Activated CD4-positive, alpha-beta T cell treated with anti-CD3 and anti-CD28 coated beads, Interleukin-2, amount 50 U/mL, for 4 hours (primary cell): ENCODE measurements at places on chromosomes 16 and 17.

- DNase-seq, result no peak
Observed at GRCh38 chr17:56203430-56203829, 50.2 kb downstream of the ANKFN1 start.

- DNase-seq, result no peak
Observed at GRCh38 chr16:11603331-11603750, 16.6 kb upstream of the LITAF start.

DNA sequence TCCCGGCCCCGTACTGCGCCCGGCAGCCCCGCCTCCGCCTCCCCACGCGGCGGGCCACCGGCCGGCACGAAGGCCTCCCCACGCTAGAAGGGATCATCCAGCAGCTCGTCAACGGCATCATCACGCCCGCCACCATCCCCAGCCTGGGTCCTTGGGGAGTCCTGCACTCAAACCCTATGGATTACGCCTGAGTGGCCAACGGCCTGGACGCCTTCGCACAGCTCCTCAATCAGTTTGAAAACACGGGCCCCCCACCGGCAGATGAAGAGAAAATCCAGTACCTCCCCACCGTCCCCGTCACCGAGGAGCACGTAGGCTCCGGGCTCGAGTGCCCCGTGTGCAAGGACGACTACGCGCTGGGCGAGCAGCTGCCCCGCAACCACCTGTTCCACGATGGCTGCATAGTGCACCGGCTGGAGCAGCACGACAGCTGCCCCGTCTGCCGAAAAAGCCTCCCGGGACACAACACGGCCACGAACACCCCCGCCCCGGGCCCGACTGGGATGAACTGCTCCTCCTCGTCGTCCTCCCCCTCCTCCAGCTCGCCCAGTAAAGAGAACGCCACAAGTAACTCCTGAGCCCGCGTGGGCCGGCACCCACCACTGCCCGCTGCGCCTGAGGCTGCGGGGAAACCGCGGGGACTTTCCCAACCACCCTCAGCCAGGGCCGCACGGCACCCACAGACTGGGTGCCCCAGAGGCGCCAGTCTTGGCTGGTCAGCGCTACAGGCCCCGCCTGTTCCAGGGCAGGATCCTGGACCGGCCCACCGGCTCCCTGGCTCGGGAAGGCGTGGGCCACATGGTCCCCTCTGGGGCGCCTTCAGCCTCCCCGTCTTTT, 39.0 kb upstream of the AKAP1 start:
- peak; percentile 8 for DNase-seq

DNA sequence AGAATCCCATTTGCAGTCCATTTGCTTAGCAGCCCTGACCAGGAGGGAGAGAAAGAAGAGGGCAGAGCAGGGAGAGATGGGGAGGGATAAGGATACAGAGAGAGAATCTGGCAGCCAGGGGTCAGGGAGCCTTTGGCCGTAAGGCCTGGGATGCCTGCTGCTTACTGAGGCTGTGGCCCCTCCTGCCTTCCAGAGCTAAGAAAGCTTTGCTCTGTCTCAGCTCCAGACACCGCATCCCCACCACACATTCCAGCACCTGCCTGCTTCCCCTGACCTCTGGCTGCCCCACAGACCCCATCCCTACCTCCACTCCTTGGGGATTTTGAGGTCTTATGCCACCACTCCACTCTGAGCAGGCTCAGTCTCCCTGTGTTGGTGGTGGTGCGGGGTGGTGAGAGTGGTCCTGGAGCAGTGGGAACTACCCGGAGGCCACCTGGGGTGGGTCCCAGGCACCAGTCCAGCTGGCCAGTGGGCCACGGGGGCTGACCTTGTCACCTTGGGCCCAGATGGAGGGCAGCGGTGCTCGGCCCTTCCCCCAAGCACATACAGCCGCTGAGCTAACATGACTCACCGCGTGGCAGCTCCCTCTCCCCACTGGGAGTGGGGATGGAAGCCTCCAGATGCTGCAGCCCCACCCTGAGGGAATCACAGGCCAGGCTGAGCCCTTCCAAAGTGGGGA, 58.3 kb downstream of the RAI1 start:
- DNase-seq, result no peak

DNA sequence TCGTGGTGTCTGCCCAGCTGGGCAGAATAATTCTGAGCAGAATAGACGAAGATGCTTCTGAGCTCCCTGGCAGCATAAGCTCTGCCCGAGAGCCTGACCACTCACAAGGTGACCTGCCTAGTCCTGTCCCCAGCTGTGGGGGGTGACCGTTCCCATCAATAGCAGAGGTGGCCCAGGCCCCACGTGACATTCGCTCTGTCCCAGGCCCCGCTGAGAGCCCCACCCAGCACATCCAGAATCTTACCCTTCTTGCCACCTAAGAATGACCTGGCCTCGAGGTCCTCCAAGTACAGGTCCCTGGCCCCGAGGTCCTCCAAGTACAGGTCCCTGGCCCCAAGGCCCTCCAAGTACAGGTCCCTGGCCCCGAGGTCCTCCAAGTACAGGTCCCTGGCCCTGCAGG, 695 bp upstream of the TMEM204 start:
- no peak for DNase-seq

GRCh38 chr17:48860034-48860433, 29.2 kb downstream of the CALCOCO2 start:
- no peak for DNase-seq

DNA sequence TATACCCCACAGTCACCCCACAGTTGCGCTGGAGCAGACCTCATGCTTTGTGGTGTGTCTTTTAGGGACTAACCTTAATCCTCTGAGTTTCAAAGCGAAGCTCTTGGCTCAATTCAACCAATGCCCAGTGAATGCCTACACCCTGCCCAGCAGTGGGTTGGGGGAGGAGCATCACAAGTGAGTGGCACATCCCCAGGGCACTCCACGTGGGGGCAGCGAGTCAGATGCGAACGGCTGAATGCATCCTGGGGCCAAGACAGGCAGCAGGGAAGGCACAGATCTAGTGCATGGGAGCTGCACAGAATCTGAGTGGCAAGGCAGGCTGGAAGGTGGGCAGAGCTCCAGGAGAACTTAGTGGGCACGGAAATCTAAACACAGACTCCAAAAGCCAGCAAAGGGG, 39.2 kb downstream of the IFT140 start:
- DNase-seq, result no peak

DNA sequence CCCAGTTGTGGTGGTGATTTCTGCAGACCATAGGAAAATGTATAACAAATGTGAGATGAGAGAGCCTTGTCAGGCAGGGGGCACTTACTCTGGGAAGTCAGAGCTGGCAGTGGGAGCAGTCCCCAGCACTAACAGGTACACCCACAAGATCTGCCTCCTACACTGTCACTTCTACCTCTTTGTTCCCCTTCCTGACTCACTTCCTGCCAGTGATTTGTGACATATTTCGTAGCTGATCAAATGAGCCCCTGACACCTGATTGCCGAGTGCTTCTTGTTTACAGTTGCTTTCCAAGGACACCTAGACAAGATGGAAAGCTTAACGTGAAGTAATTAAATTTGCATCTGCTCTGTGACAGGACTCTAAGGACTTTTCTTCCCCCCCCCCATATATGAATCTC, 40.5 kb downstream of the FTO start:
- peak; percentile 3 for DNase-seq

GRCh38 chr17:32519228-32520103, 32.7 kb downstream of the CDK5R1 start:
- peak; percentile 67 for DNase-seq

DNA sequence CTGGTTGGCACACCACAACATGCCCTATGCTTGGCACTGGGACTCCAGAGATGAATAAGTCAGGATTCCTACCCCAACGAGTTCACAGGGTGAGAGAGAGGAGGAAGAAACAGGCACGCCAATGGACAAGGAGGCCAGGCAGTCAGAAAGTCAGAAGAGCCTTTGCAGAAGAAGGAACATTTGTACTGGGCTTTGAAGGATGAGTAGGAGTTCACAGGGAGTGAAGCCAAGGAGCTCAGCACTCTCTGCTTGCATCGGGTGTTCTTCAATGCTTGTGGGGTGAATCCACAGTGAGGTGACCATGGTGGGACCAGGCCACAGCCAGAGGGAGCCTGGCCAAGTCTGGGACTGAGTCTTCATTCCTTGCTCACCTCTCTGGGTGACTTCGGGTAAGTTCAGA, 47.5 kb downstream of the AIPL1 start:
- no peak for DNase-seq

- no peak for DNase-seq
Observed at GRCh38 chr17:75273977-75274708, 3.1 kb upstream of the MIF4GD start.

GRCh38 chr17:9022573-9023391, 1.5 kb downstream of the NTN1 start:
- DNase-seq, result no peak

- DNase-seq, result no peak
Observed at GRCh38 chr16:15749371-15749770, 99.3 kb downstream of the NDE1 start.

GRCh38 chr16:86306811-86307513, 203.4 kb upstream of the FOXF1 start:
- DNase-seq, result no peak

DNA sequence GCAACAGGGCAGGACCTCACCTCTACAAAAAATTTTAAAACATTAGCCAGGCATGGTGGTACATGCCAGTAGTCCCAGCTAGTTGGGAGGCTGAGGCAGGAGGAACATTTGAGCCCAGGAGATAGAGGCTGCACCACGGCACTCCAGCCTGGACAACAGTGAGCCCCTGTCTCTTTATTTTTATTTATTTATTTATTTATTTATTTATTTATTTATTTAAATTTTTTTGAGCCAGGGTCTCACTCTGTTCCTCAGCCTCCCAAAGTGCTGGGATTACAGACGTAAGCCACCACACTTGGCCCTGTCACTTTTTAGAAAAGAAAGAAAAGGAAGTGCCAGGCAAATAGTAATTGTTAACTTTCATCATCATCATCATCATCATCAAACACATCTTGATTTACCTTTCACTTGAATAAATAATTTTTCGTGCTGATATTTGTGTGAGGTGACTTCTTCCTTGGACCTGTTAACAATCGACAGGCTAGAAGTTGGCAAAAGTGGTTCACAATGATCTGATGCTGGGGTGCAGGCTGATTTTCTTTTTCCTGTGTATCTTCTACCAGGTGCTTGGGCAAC, 6.6 kb downstream of the PALB2 start:
- no peak for DNase-seq

DNA sequence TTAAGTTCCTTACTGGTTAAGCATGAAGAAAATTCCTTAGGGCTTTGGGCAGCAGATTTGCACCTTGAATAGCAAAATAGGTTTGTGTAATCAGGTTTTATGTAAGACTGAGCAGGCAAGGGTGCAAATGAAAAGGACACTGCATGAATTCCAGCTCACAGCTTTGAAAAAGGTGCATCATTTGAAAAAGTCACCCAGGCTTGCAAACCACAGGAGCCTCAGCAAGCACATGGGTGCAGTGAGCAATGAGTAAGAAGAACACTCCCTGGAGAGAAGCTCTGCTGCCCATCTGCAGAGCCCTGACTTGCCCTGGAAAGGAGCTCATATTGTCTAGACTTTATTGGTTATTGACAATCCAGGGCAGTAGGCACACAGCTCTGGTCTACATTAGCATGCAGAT, 165.6 kb upstream of the KCNJ16 start:
- DNase-seq, result no peak

DNA sequence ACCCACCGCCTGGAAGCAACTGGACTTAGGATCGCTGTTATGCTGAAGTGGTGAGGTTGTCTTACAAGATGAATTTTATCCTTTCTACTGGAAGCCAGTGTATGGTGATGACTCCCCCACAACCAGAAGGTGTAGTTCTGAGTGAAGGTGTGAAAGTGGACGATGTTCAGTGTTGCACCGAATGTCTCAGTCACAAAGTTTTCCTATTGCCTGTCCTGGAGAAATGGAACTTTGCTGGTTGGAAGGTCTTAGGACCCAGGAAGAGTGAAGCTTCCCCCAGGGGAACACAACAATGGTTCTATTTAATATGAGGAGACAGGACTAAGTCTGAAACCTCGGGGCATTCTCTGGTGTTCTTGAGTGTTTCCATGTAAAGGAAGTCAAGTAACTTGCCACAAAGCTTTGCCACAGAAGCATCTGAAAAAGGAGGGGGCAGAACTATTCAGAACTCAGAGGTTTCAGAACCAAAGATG, 44.2 kb downstream of the USP22 start:
- DNase-seq, result no peak

DNA sequence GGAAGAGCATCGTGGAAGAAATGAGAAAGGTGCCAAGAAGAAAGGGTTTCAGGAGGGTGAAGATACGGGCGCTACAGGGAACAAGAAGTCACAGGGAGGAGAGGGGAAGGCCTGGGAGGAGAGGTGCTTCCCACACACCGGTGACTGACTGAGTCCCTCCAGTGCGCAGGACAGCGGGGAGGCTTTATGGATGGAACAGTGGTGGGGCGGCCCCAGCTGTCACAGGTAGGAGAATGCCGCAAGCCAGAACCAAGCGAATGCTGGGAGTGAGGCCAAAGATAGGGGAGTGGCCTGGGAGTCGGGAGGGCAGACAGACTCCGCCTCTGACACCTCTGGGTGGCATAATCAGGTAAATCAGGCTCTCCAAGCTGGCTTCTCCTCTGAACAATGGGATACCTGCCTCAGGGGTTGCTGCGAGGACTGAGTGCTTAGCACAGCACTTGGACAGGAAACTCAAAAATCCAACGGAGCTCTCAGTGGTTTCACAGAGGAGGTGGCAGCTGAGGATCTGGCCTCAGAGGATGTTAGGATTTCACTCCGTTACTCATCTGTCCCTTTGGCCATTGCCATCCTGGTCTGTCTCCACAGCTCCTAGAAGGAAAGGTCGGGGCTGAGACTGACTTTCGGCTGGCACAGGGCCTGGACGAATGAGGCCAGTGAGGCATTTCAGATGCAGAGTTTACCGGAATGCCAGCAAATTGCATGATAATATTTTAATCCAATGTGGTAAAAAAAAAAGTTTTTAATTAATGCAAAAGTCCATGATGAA, 717 bp upstream of the CNP start:
- peak; percentile 58 for DNase-seq

GRCh38 chr17:76326306-76326705, 18.2 kb upstream of the QRICH2 start:
- no peak for DNase-seq

DNA sequence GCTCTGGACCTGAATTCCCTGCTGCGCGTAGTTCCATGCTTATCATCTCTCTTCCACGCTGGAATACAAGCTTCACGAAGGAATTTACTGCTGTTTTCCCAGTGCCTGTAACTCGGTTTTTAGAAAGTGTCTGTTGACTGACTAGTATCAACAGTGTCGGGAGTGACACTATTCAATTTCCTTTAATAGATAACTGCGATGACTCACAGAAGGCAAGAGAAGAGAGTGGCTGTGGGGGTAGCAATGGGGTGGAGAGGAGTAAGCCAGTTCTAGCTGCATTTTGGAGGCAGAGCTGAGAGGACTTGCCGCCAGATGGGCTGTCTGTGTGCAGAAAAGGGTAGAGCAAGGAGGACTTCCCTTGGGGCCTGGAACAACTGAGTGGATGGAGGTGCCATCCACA, 25.2 kb downstream of the B4GALNT2 start:
- DNase-seq, result no peak

- DNase-seq, result no peak
Observed at GRCh38 chr16:89843409-89844350, 15.4 kb downstream of the SPIRE2 start.

GRCh38 chr16:56647641-56648431, 3.9 kb upstream of the MT1B start:
- no peak for DNase-seq
